MM.1S (cell line): ENCODE measurements at places on chromosomes 4 and X.

- DNase-seq, result no peak
Observed at GRCh38 chr4:33316578-33316977, 2596.4 kb downstream of the PCDH7 start.

DNA sequence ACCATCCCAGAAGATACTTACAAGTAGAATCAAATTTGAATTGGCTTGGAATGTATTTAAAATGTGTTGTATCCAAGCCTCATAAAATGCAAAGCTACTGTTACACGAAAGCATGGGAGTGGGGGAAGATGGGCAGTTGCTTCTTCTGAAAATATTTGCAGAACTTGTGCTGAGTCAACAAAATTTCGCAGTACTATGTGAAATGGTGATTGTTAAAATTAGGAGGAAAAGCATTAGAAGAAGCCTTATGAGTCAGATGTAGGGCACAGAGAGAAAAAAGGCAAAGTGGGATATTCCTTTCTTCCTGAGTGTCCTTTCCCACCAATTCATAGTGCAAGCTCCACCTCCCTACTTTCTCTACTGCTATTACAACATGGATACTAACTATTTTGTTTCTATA, 332.7 kb downstream of the PRDM5 start:
- no peak for DNase-seq

GRCh38 chr4:7892212-7893019, 47.2 kb downstream of the AFAP1 start:
- DNase-seq, result no peak

- peak; percentile 81 for DNase-seq
Observed at GRCh38 chr4:40515398-40516293, 114.0 kb downstream of the RBM47 start.

- no peak for DNase-seq
Observed at GRCh38 chrX:112094729-112095128, 12.2 kb upstream of the TRPC5 start.

- peak; percentile 79 for DNase-seq
Observed at GRCh38 chrX:24702362-24703184, 8.9 kb downstream of the POLA1 start.
